ENCODE measurements at places on chromosomes 7 and 10. TPM values are rescaled to one million over a fixed set of nuclear protein-coding genes. Genes with fewer than 3 reads are reported as not detected.
A peak's percentile ranks its signal among the peaks of the same experiment; 100 is the strongest.

DNA sequence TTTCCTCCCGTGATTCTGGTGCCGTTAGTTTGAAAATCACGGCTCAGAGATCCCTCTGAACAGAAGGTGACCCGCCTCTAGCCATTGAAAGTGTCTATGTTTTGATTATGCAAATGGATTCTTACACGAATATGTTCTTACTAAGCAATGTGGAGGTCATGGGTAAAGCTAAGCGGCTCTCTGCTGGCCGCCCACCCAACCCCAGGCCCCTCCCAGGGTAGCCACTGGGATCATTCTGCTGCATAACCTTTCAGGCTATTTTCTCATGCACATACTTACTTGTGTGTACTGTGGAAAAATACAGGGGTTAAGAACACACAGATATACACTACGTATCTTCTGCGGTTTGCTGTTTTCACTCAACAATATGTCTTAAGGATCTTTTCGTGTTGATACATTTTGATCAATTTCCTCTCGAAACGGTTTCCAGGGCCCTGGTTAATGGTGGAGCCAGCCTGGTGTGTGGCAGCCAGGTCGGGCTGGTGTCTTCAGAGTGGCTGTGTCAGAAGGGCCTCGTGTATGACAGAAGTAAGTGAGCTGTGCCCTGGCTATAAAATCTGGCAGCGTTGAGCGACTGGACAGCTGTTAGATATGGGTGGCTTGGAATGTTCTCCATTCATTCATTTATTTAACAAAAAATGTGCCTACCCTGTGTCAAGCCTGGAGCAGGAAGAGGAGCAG, 29.9 kb downstream of the ZNF783 start:
- DNase-seq: no peak

The GSDME gene
- 57.1 TPM for total RNA-seq

DNA sequence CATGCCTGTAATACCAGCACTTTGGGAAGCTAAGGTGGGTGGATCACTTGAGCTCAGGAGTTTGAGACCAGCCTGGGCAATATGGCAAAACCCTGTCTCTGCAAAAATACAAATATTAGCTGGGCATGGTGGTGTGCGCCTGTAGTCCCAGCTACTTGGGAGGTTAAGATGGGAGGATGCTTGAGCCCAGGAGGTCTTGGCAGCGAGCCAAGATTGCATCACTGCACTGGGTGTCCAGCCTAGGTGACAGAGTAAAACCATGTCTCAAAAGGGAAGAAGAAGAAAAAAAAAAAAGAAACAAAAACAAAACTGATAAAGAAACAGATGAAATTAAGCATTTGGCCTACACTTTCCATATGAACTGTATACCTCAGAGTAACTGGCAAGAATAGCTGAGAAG, 319.2 kb downstream of the PARD3 start:
- DNase-seq: no peak

DNA sequence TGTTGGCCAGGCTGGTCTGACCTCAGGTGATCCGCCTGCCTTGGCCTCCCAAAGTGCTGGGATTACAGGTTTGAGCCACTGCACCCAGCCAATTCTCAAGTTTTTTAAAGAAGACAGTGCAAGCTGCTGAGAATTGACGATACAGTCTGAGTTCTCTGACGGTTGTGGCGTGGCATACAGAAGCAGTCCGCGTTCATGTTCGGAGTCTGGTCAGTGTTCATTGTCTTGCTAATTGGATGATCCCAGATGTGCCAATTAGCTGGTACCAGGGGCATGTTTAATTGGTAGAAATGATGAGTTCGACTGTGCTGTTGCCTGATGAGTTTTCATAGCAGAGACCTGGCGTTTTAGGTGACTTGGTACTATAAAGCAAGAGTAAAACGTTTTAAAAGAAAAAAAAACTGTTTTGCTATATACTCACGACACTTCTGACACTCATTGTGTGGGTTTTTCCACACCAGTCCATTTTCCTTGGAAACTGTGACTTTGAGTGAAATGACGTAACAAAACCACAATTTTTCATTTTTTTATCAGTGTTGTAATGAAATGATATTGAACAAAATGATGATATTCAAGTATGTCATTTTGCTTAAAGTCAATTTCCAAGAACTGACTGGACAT, 32.3 kb downstream of the CAMK1D start:
- DNase-seq: no peak

- DNase-seq: no peak
Measured at GRCh38 chr10:109991266-109991855, 16.4 kb upstream of the ADD3 start.

- DNase-seq: no peak
Measured at GRCh38 chr10:101812606-101813005, 5.6 kb downstream of the OGA start.

GRCh38 chr10:98301664-98302319, 33.8 kb upstream of the LOXL4 start:
- DNase-seq: no peak

DNA sequence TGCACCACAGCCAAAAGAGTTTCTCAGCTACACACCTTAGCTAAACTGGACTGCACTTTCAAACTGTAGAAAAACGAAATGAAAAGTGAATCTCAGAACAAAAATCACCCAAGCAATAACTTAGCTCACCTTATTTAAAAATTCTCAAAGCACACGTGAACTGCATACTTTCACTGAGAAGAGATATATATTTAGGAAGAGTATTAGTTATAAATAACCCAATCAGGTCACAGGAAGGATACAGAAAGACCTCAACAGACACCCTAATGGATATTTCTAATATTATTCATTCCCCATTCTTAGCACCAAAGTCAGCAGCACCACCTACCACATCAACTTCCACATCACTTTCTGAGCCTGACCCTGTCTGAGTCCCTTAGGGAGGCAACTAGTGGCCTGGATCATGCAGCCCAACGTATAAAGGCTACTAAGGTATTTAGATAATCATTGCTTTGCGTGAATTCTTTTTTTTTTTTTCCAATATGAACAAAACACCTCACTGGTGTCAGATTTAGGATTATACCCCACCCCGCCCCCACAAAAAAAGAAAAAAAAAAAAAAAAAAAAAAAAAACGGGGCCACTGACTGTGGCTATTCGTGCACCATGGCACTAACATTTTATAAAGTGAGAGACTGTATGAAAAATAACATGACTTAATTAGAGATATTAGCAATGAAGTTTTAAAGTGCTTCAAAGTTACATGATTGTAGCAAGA, 2.6 kb downstream of the ABI1 start:
- DNase-seq: peak; percentile 56

DNA sequence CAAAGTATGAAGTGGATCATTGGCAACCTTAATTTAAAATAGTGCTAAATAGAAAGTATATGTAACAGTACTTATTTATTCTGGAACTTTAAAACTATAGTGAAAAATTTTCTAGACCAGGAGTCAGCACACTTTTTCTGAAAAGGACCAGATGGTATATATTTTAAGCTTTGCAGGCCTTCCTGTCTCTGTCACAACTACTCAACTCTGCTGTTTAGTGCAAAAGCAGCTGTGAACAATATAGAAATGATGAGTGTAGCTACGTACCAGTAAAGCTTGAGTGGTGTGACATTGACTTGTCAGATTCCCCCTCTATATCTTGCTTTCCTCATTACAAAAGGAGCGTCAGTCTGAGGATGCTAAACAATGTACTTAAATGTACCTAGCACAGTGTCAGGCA, 88.1 kb upstream of the IGFBP3 start:
- no peak for DNase-seq

The CFAP58 gene
- 0.33 TPM for total RNA-seq

DNA sequence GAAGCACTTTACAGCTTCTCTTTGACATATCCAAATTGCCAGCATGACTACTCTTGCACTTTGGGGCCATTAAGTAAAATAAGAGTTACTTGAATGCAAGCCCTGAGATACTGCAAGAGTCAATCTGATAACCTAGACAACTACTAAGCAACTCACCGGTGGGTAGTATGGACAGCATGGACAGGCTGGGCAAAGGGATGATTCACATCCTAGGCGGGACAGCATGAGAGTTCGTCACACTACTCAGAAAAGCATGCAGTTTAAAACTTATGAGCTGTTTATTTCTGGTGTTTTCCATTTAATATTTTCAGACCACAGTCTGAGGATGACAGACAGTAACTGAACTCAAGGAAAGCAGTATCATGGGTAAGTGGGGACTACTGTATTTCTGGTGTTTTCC, 84.0 kb downstream of the ORC5 start:
- no peak for DNase-seq

DNA sequence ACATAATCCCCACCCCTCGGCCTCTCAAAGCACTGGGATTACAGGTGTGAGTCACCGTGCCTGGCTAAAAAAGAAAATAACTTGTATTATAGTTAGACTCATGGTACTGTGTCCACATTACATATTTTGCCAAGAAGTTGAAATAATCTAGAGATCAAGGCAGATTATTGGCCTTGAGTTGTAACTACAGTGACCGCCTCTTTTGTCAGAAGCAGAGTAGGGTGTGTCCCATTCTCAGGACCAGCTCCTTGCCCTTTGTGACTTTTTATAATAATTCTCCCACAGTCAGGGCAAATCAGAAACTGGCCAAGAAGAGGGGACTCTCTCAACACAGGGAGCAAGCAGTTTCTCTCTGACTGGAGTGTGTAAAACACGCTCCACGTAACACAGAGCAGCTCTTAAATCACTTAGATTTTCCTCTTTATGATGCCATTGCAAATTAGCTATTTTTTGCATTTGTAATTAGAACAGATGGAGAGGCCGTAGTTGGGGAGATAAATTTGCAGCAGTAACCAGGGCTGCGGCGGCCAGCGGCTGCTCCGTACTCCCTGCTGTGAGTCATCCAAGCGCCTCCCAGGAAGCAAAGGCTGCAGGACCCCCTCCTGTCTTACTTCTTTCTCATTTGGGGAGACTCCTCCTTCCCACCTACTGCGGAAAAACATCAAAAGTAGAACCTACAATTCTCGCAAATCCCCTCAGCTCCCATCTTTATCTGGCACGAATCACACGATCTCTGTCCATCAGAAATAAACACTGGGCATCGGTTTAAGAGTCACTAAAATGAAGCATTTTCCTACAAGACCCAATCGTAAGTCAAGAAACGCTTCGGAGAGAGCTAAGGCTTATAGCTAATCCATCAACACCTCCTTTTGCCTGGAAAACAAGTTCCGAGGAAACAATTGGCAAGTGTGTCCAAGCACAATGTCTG, 32.1 kb upstream of the MSRB2 start:
- peak; percentile 52 for DNase-seq

GRCh38 chr7:112160130-112160770, 45.9 kb downstream of the DOCK4 start:
- peak; percentile 48 for DNase-seq

The C7orf33 gene
- total RNA-seq: not detected

DNA sequence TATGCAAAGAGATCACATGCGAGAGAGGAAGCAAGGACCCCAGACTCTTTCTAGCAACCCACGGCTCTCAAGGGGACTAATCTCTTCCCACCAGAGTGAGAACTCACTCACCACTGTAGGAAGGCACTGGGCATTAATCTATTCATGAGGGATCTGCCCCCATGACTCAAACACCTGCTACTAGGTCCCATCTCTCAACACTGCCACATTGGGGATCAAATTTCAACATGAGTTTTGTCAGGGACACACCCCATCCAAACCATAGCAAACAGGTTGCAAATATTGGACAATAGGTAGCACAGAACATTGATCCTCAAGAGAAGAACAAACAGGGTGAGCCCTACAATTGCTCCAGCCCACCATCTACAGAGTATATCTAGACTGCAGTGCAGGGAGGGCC, 740.6 kb downstream of the LRMDA start:
- DNase-seq: no peak

- DNase-seq: peak; percentile 90
Measured at GRCh38 chr7:78149787-78150186, 351.2 kb downstream of the PHTF2 start.

DNA sequence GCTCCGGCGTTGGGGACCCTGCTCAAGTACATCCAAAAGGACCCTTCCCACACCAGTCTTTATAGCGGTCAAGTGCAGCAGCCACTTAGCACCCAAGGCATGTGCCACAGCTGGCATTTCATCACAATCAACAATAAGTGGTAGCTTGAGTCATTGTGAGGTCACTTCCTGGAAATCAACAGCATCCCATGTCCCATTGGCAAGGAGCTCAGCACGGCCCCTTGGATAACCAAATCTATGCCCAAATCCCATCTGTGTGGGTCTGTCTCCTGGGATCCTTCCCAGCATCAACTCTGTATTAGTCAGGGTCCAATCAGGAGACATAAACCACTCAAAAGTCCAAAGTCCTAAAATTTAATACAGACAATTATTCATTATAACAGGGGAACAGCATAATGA, 27.1 kb downstream of the MDH2 start:
- DNase-seq: no peak

- DNase-seq: no peak
Measured at GRCh38 chr10:62760401-62760800, 44.1 kb upstream of the ADO start.

DNA sequence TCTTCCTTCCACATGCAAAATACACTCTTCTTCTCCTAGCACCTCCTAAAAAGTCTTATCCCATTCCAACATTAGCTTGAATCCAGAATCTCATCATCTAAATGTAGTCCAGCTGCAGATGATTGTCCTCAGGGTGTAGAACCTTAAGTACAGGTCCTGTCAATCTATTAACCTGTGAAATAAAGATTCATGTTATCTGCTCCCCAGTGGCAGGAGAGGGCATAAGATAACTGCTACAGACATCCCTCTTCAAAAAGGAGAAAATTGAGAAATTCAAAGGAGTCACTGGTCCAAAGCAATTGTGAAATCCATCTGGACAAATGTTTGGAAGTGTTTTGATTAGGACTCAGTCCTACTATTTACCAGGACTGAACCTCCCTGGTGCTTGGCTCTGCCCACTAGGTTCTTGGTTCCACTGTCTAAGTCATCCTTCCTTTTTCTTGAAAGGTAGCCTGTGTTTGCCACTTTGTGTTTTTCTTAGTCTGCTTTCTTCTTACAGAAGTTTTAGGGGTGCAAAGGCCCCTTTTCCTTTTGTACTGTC, 96.2 kb downstream of the ADD3 start:
- peak; percentile 22 for DNase-seq

GRCh38 chr7:116219288-116219687, 8.9 kb downstream of the TES start:
- DNase-seq: no peak

DNA sequence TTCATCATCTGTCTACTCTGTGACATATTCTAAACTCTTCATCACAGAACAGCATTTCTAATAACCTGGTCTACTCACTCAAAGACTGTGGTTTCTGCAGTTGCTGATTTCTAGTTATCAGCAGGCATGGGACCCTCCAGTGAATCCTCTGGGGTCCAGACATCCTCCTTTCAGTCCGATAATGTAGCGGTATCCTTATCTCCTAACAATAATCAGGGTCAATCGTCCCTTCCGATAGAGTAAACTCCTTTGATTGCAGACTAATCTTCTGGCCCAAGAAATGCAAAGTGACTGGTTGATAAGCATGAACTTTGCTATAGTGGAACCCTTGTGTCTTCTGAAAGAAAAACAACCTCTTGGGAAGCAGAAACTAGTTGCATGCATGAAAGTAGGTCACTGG, 1209.8 kb upstream of the CELF2 start:
- no peak for DNase-seq

- peak; percentile 18 for DNase-seq
Measured at GRCh38 chr10:6020826-6021225, 41.3 kb downstream of the IL2RA start.

The GIMAP2 gene
- 16.2 TPM for total RNA-seq

- DNase-seq: no peak
Measured at GRCh38 chr7:68256295-68256694, 1259.7 kb downstream of the TYW1 start.

- DNase-seq: no peak
Measured at GRCh38 chr7:47885309-47885986, 62.8 kb downstream of the PKD1L1 start.

The CCDC3 gene
- total RNA-seq: 0.26 TPM

- DNase-seq: peak; percentile 76
Measured at GRCh38 chr7:2082139-2082998, 150.4 kb downstream of the MAD1L1 start.

GRCh38 chr10:127047878-127048238, 142.6 kb downstream of the DOCK1 start:
- DNase-seq: no peak

The PLPP4 gene
- 0.26 TPM for total RNA-seq
